ENCODE measurements at places on chromosomes 2 and 18. TPM values are rescaled to one million over a fixed set of nuclear protein-coding genes. Genes with fewer than 3 reads are reported as not detected.

Gene SPHKAP
- not detected for total RNA-seq

Gene MSTN
- total RNA-seq = not detected

Gene TOGARAM2
- 15.0 TPM for total RNA-seq

Gene PTPRN
- not detected for total RNA-seq

- H3K4me1 ChIP-seq = no peaks in the 10 kb centered on the region
- DNase-seq = no peak
Observed at GRCh38 chr2:139992078-139992477, 1211.9 kb upstream of the NXPH2 start.

- H3K27ac ChIP-seq = no peak overlapping the region
- H3K36me3 ChIP-seq = no peaks in the 10 kb centered on the region
- H3K4me1 ChIP-seq = no peaks in the 10 kb centered on the region
Observed at GRCh38 chr2:115036818-115037217, 594.4 kb downstream of the DPP10 start.

All from activated CD8-positive, alpha-beta memory T cell treated with anti-CD3 and anti-CD28 coated beads, Interleukin-2, amount 10 ng/mL, durations not matched to agents 7 days and 5 days (primary cell).